Activated T-cell treated with anti-CD3 and anti-CD28 coated beads, Interleukin-2, amount 50 U/mL, for 72 hours (primary cell): ENCODE measurements at places on chromosomes 11 and 22. TPM values are rescaled to one million over a fixed set of nuclear protein-coding genes. Genes with fewer than 3 reads are reported as not detected.

DNA sequence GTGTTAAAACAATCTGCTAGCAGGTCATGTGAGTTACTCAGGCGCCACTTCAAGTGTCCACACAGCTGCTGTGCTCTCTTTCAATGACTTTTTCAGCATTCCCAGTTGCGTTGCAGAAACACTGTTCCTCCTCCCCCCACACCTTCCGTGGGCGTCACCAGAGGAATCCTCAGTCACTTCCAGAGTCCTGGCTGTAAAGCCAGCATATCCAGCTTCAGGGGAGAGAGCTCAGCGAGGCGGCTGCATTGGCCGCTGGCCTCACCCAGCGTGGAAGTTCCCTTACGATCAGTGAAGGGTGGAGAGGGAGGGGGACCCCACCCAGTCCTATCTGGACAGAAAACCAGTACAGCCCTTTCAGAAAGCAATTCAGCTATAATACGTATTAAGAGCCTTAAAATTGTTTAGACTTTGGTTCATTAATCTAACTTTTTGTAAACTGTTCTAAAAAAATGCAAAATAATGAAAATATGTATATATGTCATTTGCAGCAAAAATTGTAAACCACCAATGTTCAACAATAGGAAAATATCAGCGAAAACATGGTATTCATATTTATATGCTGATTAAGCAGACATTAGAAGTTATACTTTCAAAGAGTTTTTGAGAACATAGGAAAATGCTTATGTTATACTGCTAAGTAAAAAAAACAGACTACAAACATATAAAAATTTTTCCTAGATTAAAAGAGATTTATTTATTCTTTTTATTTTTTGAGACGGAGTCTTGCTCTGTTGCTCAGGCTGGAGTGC is 2.8 kb upstream of the ANO9 start:
- no peak for DNase-seq

DNA sequence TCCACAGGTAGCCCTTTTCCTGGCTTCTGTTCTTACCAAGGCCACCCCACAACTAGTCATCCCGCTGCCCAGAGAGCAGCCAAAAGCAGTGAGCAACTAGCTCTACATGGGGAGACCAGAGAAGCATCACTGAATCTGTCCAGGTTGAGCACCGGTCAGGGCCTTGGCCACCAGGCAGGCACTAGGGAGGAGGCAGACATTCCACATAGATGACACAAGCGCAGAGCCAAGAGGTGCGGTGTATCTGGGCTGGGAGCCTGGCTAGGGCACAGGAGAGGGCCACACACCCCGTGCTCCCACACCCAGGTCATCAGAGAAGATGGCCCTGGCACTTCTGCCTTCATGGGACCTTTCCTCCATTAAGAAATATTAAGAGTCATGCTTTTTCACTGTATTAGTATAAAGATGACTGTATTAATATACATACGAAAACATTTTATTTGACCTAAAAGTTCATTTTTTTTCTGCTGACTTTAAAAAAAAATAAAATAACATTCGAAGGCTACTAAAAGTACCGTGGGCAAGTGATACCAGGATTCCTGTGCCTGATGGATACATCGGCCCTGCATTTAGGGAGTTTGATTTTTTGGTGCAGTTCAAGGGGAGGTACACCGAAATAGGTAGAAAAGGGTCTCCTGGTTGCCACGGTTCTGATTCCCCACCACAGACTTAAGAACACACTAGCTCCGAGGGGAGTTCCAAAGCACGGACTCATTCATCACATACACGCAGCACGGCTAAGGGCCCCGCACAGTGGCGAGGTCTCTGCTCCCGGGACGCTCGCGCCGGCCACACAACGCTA is 1.2 kb downstream of the DGCR2 start:
- peak; percentile 43 for DNase-seq

DNA sequence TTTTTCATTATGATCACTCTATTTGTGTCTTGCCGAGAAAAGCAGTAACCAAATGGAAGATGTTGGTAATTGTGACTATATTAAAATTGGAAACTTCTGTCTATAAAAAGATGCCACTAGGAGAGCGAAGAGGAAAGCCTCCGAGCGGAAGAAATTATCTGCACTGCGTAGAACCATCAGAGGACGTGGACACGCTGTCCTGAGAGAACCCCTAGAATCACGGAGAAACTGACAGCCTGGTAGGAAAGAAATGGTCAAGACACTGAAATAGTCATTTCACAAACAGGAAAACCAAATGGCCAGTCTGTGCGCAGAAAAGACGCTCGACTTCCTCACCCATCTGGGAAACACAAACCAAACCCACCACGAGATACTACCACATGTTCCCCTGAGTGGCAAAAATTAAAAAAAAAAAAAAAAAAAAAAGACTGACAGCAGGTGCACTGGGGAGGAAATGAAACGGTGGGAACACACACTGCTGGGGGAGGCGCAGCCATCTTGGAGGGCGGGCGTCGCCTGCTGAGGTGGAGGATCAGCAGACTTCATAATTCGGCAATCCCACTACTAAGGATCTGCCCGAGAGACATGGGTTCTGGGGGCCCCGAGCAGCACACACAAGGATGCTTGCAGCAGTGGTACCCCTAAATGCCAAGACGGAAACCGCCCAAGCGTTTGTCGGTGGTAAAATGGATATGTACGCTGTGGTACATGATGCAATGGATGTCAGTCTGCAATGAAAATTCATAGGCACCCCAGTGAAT is 21.3 kb downstream of the IFITM10 start:
- DNase-seq, result peak; percentile 22

- DNase-seq, result no peak
These were observed 37.8 kb downstream of the ARRB1 start for GRCh38 chr11:75313513-75314272.

DNA sequence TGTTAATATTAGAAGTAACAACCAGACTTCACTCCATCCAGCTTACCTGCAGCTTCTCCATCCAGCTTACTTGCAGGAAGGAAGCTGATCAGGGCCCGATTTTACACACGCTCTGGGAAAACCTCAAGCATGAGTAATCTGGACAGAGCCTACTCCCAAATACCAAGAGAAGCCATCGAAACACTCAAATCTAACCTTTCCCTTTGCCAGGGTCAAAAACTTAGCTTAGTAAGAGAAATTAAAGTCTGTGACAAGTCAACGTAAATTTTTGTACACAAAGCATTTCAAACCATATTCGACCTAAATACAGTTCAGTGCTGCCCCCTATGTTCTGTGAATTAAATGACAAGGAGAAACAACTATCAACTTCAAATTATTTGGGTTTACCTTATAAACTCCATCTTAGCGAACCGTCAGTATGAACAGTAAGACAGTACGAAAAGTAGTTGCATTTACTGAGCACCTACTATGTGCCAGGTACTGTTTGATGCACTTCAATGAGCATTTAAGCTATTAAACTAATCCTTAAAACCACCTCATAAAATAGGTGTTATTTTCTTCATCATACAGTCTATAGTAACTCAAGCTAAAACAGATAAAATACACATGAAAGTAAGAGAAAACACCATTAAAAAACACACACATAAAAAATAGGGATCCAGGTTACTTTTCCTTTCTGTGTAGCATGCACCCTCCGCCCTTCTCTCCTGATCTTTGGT is 36.9 kb downstream of the ARFGAP3 start:
- no peak for DNase-seq

GRCh38 chr22:37024339-37025157 is 5.0 kb downstream of the MPST start:
- no peak for DNase-seq

DNA sequence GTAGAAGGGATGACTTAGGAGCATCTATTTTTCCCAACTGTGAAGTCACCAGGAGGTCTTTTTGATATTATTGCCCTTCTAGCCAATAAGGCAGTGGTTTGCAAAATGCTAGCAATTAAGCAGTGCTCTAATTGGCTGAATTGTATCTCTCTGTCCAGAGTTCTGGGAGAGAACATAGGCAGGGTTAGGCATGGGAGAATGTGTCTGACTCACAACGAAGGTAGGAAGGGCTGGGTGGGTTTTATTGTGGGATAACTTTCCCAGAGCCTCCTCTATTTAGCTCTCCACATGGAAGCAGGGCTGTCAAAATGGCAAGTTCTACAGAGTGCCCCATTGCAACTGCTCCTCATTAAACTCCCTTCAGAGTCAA is 415.9 kb upstream of the CADM1 start:
- DNase-seq, result no peak

- DNase-seq, result no peak
These were observed 296.9 kb downstream of the KIRREL3 start for GRCh38 chr11:126703662-126704061.

DNA sequence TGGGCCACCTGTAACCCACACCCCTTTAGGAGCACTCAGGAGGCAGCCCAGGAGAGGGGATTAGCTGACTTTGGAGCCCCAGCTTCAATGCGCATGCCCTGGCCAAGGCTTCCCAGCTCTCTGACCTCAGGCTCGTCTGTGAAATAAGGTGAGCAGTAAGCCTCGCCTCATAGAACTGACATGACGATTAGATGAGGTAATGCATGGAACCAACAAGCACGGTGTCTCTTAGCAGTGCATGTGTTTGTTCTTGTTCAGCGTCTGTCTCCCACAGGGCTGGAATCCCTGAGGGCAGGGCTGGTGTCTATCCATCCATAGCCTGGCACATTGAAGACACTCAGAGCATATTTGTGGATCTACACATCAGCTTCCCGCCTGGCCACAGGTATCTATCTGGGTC is 415.4 kb downstream of the MN1 start:
- no peak for DNase-seq

- no peak for DNase-seq
These were observed 231.5 kb downstream of the NXPE2 start for GRCh38 chr11:114909866-114910265.

DNA sequence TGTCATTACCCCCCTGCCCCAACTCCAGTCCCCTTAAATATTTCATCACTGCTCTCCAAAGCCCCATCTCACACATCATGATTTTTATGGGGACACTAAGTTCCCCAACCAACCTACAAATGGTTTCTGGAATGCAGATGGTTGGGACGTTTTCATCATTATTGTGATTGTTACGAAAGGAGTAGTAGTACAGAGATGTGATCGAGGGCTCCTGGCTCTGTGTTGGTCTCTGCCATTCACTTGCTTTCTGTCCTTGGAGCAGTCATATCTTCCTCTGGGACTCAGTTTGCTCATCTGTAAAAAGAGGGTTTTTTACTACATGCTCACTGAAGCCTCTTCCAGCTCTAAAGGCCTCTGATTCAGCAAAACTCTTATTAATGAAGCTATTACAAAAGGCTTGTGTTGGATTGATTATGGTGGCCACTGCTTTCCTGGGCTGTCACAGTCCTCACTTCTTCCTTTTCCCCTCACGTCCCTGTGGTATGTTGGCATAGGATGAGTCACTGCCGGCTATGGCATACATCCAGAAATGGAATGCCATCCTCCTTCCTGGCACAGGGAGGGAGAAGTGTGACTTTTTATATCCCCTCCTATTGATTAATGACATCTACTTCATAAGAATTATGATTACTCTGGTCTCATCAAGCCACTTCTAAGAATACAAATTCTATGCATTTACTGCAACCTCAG is 593.7 kb downstream of the METTL15 start:
- no peak for DNase-seq

GRCh38 chr11:114386545-114386944 is 13.8 kb downstream of the C11orf71 start:
- no peak for DNase-seq

DNA sequence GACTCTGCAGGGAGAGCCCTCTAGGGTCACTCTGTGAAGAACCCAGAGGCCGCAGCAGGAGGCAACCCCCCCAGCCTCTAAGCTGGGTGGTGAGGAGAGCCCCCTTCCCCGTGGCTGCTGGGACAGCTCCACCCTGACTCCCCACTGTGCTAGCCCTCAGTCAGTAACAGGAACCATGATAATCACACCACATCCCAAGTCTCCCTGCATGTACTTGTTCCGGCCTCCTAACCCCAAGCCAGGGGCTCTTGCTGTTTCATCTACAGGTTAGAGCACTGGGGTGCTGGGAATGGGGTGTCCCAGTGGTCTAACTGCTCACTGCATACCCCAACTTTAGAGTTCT is 26.9 kb downstream of the ARVCF start:
- DNase-seq, result no peak

- DNase-seq, result no peak
These were observed 84.4 kb downstream of the OR5AK2 start for GRCh38 chr11:57073128-57073527.

DNA sequence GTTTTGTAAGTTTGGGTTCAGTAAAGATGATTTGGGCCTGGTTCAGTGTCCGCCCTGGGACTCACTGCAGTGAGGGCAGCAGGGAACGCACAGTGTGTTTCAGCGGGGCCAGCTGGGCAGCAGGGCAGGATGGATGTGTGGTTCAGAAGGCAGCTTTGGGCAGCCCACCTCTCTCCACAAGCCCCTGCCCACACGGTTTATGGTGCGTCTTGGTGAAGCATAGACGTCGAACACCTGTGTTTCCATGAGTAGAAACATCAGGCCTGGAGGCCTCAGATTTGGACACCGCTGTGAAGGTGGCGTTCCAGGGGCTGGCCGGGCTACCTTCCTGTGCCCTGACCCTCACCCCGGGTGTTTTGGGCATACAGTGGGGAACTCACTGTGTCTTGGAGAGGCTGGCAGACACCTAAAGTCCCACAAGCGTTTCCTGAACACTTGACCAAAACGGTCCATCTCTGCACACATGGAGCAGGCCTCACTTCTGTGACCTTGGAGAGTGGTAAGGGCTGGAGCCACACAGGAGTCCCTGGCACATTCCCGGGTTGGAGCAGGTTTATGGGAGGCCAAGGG is 59.0 kb downstream of the ST14 start:
- DNase-seq, result no peak

DNA sequence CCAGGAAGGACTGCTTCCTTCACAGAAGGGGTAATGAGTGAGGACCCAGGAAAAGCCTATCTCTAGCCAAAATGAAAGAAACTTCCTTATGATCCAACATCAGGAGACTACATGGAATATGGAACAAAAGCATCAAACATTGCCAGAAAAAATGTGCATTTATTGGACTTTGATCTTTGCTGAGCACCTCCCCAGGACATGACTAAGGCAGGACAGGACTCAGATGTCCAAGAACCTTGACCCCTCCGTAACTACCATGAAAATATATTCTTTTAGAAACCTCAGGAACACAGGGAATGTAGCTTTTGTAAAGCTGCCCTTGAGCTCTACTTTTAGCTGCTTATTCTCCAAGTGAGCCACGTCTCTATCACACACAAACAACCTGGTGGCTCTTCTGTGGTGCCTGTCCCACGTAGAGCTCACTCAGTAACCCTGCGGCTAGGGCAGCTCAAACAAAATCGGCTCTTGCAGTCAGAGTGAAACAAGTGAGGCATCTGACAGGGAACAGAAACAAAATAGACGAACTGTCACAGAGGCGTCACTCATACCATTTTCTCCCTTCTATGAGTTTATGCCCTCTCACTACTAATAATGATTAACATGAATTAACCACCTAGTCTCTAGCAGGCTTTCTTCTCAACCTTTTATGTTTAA is 471.5 kb upstream of the API5 start:
- DNase-seq, result no peak

- DNase-seq, result no peak
These were observed 48.7 kb downstream of the CWC15 start for GRCh38 chr11:94924612-94925011.

The DENND5A gene
- 54.2 TPM for total RNA-seq

The RHOG gene
- 196 TPM for total RNA-seq

The INSC gene
- 0.96 TPM for total RNA-seq

The GLYAT gene
- total RNA-seq, result not detected

The ABTB2 gene
- 5.6 TPM for total RNA-seq

The MB gene
- total RNA-seq, result 0.24 TPM

The C11orf87 gene
- not detected for total RNA-seq

The CD6 gene
- 313 TPM for total RNA-seq

The GAS2 gene
- total RNA-seq, result 2.0 TPM

The NCR3LG1 gene
- total RNA-seq, result 1.3 TPM

The OR51A4 gene
- not detected for total RNA-seq

The SPDYC gene
- total RNA-seq, result not detected
